Stimulated activated CD8-positive, alpha-beta memory T cell treated with anti-CD3 and anti-CD28 coated beads, Interleukin-2, amount 100 ng/mL, for 1 hour (primary cell): ENCODE measurements at places on chromosomes 7 and 10.

DNA sequence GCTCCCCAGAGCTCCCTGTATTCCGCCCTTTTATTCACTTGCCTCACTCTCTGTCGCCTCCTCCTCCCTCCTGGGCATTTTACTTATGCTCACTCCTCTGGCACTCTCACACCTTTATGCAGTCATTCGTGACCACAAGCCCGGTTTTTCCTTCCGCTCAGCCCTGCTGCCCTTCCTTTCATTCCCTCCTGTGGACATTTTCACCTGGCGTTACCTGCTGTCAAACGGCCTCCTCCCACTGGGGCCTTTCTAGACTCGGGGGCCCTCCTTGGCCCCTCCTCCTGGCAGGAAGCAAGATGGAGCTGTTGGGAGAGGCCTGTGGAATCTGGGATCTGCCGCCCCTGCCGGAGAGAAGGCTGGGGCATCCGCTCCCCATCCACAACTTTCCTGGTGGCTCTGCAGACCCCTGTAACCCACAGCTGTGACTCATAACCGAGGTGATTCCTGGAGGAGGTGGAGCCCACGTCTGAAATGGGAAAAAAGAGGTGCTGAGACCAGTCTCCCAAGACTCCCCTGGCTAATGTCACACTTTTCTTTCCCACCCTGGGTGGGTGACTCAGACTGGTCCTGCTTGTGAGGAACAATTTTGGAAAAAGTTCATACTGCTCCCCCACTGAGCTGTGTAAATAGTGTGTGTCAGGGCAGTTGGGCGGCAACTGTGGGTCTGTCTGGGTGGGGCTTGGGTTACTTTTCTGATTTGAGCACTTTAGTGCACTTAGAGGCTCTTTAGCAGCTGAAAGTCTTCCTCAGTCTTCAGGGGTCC is 1.2 kb downstream of the VCL start:
- DNase-seq: no peak

DNA sequence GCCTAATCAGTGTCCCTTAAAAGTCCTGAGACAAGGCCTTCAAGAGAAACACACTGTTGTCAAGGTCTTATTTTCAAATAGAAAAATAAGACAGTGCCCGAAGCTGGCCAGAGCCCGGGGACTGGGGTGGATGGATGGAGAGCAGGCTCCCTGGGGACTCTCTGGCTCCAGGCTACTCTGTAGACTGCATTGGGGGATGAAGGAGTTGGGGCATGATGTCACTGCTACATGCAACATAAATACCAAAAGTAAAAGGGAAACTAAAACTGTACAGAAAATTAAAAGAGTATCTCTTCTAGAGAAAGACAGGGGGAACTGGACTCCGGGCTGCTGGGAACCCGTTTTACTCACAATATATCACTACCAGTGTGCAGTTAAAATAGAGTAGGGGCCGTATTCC is 629.8 kb downstream of the KCNMA1 start:
- no peak for DNase-seq

DNA sequence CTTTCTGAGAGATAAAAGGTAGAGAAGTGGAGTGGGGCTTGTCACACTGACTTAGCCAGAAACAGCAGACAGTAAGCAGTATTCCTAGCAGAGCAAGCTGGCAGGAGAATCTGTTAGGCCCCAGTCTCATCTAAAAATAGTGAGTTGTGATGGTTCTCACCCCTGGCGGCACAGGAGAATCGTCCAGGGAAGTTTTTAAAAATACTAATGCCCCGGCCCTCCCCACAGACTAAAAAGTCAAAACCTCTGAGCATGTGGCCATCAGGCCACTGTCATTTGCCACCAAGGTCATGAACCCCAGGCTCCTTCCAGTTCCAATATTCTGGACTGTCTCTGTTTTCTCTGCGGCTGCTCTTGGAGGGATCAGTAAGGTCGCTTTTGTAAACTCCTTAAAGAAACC is 34.0 kb downstream of the LYZL1 start:
- DNase-seq: no peak

DNA sequence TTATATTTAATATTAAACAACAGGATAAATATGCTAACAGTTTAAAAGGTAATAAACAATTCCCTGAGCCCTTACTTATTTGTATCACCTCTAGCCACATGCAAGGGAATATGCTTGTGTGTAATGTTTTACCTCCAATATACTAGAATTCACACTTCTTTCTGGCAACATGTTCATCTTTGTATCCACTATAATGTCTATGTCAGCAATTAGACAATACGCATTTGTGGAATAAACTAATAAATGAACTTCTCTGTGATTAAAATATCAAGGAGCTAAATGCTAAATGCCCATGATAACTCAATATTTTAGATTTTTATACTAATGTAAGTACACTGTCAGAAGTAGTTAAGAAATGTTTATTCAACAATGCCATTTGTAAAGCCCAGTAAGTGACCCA is 350.5 kb downstream of the DGKB start:
- DNase-seq: no peak

GRCh38 chr10:1809139-1809741 is 71.9 kb upstream of the ADARB2 start:
- DNase-seq: no peak

- DNase-seq: no peak
Measured at GRCh38 chr10:133462512-133463305, 9.0 kb downstream of the SCART1 start.

GRCh38 chr10:47047577-47048525 is 136.6 kb downstream of the PTPN20 start:
- DNase-seq: peak; percentile 54

- DNase-seq: no peak
Measured at GRCh38 chr10:42150428-42151061, 487.8 kb downstream of the ZNF33B start.

GRCh38 chr7:43054052-43054722 is 58.3 kb upstream of the HECW1 start:
- no peak for DNase-seq
